ENCODE measurements at places on chromosomes 1 and 21. TPM values are rescaled to one million over a fixed set of nuclear protein-coding genes. Genes with fewer than 3 reads are reported as not detected.
A peak's percentile ranks its signal among the peaks of the same experiment; 100 is the strongest.

- H3K4me1 ChIP-seq, result no peaks in the 10 kb centered on the region
- no peaks in the 10 kb centered on the region for H3K27me3 ChIP-seq
- no peak for DNase-seq
- peaks cover 1% of the 10 kb centered on the region for H3K36me3 ChIP-seq
Measured at GRCh38 chr1:39478126-39478915, 13.1 kb upstream of the BMP8A start.

DNA sequence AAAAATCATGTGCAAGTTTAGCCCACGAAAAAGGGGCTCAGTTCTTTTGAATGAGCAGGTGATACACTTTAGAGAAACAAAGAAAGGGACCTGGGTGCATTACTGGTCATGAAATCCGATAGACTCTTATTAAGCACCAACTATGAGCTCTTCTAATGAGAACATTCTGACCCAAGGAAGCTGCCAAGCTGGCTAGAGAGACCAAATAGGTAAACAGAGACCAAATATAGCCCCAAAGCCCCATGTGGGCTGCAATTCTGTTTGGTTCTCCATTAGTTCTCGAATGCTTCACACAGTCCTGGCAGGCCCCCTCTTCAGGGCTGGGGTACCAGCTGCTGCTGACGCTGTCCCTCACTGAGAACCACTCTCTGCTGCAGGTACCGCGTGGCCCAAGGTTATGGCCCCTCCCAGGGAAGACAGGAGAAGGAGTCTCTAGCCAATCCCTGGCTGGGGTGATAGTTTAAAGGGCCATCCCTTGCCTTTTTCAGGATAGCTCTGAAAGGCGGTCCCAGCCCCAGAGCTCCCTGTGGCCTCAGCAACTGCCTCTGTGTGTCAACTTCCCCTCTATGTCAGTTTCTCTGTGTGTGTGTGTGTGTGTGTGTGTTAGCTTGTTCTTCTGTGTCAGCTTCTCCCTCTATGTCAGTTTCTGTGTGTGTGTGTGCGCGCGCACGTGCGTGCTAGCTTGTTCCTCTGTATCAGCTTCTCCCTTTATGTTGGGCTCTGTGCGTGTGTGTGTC is 7.1 kb upstream of the UBXN10 start:
- H3K36me3 ChIP-seq, result no peaks in the 10 kb centered on the region
- H3K27ac ChIP-seq, result no peak overlapping the region
- no peak overlapping the region for H3K4me3 ChIP-seq
- H3K27me3 ChIP-seq, result no peaks in the 10 kb centered on the region

DNA sequence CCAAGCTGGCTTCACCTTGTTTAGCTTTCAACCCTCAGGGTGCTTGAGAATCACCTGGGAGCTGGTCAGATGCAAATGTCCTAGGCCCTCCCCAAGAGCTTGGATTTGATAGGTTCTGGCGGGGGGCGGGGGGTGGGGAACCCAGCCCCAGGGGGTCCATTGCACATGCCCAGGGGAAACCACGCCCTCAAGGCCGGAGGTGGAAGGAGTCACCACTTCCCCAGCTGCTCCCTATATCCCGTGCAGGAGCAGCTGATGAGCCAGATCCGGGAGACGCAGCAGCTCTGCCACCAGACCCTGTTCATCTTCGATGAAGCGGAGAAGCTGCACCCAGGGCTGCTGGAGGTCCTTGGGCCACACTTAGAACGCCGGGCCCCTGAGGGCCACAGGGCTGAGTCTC is 5.8 kb downstream of the TOR3A start:
- H3K27me3 ChIP-seq, result no peaks in the 10 kb centered on the region
- H3K4me3 ChIP-seq, result peak overlapping the region; percentile 25
- peaks cover 1% of the 10 kb centered on the region for H3K36me3 ChIP-seq
- H3K4me1 ChIP-seq, result peaks cover 58% of the 10 kb centered on the region

DNA sequence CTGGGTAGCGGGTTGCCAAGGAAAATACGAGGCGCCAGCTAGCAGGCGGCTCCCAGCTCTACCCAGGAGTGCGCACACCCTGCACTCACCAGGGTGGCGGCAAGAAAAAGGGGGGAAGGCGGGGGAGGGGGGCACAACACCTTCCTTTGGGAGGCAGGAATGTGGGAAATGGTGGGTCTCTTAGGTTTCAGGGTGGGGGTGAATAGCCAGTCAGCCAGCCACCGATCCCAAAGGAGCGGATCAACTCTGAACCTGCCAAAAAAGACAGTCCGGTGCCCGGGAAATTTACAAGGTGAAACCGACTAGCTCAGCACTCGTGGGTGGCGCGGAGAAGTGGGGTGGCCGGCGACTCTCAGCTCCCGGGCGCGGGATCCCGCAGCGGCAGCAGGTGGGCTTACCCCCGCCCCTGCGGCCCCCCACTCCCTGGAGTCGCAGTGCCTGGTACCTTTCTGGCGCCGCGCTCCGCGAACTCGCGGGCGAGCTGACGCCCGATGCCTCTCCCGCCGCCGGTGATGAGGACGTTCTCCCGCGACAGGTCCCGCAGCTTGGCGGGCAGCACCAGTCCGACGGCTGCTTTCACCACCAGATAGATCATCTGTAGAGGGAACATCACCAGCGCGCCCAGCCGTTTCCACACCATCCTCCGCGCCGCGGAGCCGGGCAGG is 1.2 kb downstream of the DHRS3 start:
- peak overlapping the region; percentile 60 for H3K4me3 ChIP-seq
- DNase-seq, result peak; percentile 27
- H3K4me1 ChIP-seq, result peaks cover 29% of the 10 kb centered on the region

Gene ZCCHC17
- 20.3 TPM for total RNA-seq

DNA sequence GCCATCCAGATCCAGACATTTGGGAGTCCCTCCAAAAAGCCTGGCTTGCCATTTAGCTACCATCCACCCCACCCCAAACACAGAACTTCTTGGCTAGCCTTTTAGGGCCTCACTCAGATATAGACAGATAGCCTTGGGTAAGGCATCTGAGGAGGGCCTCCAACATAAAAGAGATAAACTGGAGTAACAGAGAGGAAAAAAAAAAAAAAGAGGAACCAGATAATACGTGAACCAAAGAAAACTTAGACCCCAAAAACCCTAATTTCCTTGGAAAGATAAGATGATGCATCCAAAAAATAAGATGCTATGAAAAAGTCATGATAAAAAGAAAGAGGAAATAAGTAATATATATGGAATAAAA is 19.8 kb upstream of the LSS start:
- no peak overlapping the region for H3K4me3 ChIP-seq
- DNase-seq, result no peak
- H3K27me3 ChIP-seq, result no peaks in the 10 kb centered on the region

Gene REN
- total RNA-seq, result not detected
